Posterior vena cava (tissue), 2 donors: ENCODE measurements at places on chromosomes 7 and 10. TPM values are rescaled to one million over a fixed set of nuclear protein-coding genes. Genes with fewer than 3 reads are reported as not detected.

Gene FBXO24
- total RNA-seq: 0.51 TPM

Gene SLC18A3
- total RNA-seq: not detected

Gene HHEX
- 11.3 TPM for total RNA-seq

Gene CCT6A
- 87.9 TPM for total RNA-seq

Gene PCGF5
- 60.6 TPM for total RNA-seq

Gene HTRA1
- total RNA-seq: 152 TPM

Gene ADAM22
- 18.4 TPM for total RNA-seq

Gene GBX1
- not detected for total RNA-seq

Gene OPN4
- total RNA-seq: not detected

Gene CRYGN
- 1.1 TPM for total RNA-seq

Gene ITGB8
- total RNA-seq: 13.6 TPM

Gene PNPLA8
- 39.6 TPM for total RNA-seq

Gene PCLO
- 1.2 TPM for total RNA-seq
